Mesothelial cell of epicardium (in vitro differentiated cells): ENCODE measurements at places on chromosomes 16 and 17. TPM values are rescaled to one million over a fixed set of nuclear protein-coding genes. Genes with fewer than 3 reads are reported as not detected.

The KREMEN2 gene
- 27.3 to 30.5 TPM (median 29.1 TPM) in 3 replicates for total RNA-seq

- DNase-seq = no peak
Measured at GRCh38 chr16:68090130-68090529, 5.0 kb downstream of the NFATC3 start.

GRCh38 chr16:3822366-3823045 is 58.0 kb downstream of the CREBBP start:
- DNase-seq = no peak

The AANAT gene
- total RNA-seq = 0.22 to 0.40 TPM in 2 of 3 replicates, not detected in the other

GRCh38 chr16:62370445-62370844 is 334.2 kb upstream of the CDH8 start:
- DNase-seq = no peak

GRCh38 chr16:82108100-82108499 is 61.9 kb downstream of the MPHOSPH6 start:
- no peak for DNase-seq

DNA sequence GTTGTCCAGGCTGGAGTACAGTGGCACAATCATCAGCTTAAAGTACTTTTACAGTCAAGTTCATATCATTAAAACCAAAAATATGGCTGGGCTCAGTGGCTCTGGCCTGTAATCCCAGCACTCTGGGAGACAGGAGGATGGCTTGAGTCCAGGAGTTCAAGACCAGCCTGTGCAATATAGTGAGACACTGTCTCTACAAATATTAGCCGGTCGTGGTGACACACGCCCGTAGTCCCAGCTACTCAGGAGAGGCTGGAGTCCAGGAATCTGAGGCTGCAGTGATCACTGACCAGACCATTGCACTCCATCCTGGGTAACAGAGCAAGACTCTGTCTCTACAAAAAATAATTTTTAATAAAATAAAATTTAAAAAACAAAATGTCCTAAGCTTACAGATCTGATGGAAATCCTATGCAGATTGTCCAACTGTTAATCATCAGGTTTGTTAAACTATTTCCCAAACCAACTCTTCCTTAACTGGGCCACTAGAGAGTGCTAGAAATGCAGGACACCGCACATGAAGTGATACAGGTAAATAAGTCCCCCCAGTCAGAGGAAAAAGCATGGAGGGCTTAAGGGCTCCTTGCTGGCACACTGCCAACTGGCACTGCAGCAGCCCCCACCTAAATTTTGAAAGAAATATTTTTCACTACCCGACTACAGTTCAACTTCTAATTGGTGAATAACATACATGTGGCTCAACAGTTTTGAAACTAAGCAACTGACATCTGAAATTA is 2.8 kb downstream of the USP22 start:
- DNase-seq = no peak

GRCh38 chr16:54236773-54237172 is 49.8 kb downstream of the IRX3 start:
- DNase-seq = no peak
